T-helper 9 cell (primary cell): ENCODE measurements at places on chromosomes 5 and 9.

GRCh38 chr5:15573590-15573989, 73.6 kb downstream of the FBXL7 start:
- DNase-seq = no peak

- no peak for DNase-seq
These were observed 1495.7 kb upstream of the WWC1 start for GRCh38 chr5:166795756-166796155.

- no peak for DNase-seq
These were observed 349.3 kb upstream of the ACTBL2 start for GRCh38 chr5:57831932-57832331.

DNA sequence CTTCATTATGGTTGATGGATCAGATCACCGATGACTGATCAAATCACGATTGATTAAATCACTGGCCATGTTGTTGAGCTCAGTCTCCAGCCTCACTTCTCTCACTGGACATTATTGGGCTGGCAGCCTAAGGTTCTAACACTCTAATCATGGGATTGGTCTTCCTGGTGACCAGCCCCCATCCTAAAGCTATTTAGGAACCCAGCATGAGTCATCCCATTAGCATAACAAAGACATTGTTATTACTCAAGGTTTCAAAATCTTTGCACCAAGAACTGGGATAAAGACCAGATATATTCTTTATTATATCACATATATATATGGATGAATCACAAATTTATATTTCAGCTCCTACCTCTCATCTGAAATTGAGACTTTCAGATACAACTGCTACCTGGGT, 272.1 kb upstream of the IL12B start:
- no peak for DNase-seq
